ENCODE measurements at places on chromosomes 11 and 22.

- DNase-seq, result no peak
Observed at GRCh38 chr11:121437018-121437685, 15.0 kb upstream of the SORL1 start.

- DNase-seq, result no peak
Observed at GRCh38 chr22:40322021-40322420, 24.3 kb upstream of the ADSL start.

DNA sequence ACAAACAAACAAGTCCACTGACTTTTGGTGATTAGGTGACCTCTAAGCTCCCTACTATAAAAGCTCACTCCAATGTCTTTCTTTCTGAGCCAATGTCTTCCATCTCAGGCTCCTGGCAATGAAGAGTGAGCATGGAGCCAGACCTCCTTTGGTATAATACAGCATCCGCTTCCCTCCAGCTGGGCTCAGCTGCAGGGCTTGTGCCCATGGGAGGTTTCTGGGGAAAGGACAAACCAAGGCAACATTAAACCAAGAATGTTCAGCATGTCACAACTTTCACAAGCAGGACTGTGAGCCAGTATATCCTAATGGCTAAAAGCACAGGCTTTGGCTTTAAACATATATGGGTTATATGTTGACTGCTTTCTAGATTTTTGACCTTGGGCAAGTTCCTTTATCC is 58.8 kb downstream of the EHF start:
- DNase-seq, result no peak

DNA sequence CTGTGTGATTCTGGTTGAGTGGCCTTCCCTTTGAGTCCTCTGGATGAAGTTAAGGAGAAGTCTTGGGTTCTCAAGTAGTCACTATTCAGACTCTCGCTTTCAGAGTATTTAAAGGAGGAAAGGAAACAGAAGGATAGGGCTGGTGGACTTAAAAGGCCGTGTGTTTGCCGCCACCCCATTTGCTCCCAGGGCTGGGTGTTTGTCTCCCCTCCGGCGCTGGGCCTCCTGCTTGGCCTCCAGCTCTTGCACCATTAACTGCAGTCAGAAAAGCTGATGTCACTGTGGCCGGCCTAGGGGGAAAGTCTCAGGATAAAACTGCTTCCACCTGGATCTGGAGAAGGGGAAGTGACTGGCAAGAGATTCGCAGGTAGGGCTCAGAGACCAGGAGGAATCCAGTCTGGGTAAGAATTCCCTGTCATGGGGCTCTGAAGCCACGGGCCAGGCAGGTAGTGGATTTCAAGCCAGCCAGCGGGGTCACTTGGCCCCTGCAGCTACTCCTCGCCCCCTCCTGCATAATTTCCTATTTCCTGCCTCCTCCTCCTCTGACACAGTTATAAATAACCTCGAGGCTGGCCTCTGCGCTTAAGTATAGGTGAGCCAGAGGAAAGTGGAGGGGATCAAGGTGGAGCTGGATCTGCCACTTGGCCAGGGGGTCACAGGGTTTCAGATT is 17.1 kb downstream of the TIMP3 start:
- DNase-seq, result no peak

GRCh38 chr11:130442737-130443136 is 5.7 kb upstream of the ADAMTS15 start:
- DNase-seq, result no peak

- DNase-seq, result no peak
Observed at GRCh38 chr22:44278243-44279068, 34.3 kb downstream of the SHISAL1 start.

Measured in activated effector memory CD4-positive, alpha-beta T cell treated with Interleukin-2 at 50 U/mL for 16 hours (primary cell).